ENCODE measurements at places on chromosomes 5 and 9.

- DNase-seq = no peak
Measured at GRCh38 chr5:163360656-163361055, 76.7 kb upstream of the CCNG1 start.

GRCh38 chr9:128733256-128733655 lies 9.3 kb upstream of the ZDHHC12 start:
- no peak for DNase-seq

GRCh38 chr5:74141053-74141452 lies 499.5 kb downstream of the ENC1 start:
- no peak for DNase-seq

- no peak for DNase-seq
Measured at GRCh38 chr9:107694390-107694789, 204.8 kb upstream of the KLF4 start.

Data from activated CD8-positive, alpha-beta memory T cell treated with anti-CD3 and anti-CD28 coated beads, Interleukin-2, amount 50 U/mL, for 48 hours (primary cell).